Karpas-422 (cell line): ENCODE measurements at places on chromosomes 7 and 10. TPM values are rescaled to one million over a fixed set of nuclear protein-coding genes. Genes with fewer than 3 reads are reported as not detected.

DNA sequence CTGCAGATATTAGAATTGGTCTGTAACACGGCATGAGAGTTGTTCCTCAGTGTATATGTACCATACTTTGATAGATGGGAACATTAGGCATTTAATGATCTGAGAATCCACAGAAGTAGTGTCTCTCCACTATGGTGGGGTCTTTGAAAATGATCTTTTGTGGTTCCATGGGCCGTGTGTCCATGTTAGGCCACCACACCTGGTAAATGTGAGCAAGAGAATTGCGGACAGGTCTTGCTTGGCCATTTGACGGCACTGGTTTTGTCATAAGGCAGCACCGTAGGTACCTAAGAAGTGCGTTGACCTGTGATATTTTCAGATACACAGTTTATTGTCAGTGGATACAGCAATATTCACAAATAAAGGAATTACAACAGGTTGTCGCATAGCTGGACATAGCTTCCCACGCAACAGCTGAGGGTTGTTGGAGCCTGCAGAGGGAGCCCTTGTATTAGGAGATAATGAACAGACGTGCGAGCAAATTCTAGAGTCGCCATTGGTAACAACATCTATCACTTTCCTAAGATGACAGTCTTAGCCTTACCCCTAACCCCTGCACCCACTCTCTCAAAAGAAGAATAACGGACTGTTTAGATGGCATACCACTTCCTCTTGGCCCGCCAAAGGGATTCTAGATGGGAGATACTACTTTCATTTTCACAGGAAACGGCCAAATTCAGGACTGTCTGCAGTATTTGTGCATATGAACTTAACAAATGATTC, 111.4 kb downstream of the COL28A1 start:
- H3K27ac ChIP-seq = no peak overlapping the region
- peak overlapping the region; percentile 70 for H3K4me3 ChIP-seq
- H3K27me3 ChIP-seq = no peaks in the 10 kb centered on the region
- DNase-seq = peak; percentile 84
- H3K36me3 ChIP-seq = no peaks in the 10 kb centered on the region

Gene PLCE1
- not detected in 2 replicates for total RNA-seq

DNA sequence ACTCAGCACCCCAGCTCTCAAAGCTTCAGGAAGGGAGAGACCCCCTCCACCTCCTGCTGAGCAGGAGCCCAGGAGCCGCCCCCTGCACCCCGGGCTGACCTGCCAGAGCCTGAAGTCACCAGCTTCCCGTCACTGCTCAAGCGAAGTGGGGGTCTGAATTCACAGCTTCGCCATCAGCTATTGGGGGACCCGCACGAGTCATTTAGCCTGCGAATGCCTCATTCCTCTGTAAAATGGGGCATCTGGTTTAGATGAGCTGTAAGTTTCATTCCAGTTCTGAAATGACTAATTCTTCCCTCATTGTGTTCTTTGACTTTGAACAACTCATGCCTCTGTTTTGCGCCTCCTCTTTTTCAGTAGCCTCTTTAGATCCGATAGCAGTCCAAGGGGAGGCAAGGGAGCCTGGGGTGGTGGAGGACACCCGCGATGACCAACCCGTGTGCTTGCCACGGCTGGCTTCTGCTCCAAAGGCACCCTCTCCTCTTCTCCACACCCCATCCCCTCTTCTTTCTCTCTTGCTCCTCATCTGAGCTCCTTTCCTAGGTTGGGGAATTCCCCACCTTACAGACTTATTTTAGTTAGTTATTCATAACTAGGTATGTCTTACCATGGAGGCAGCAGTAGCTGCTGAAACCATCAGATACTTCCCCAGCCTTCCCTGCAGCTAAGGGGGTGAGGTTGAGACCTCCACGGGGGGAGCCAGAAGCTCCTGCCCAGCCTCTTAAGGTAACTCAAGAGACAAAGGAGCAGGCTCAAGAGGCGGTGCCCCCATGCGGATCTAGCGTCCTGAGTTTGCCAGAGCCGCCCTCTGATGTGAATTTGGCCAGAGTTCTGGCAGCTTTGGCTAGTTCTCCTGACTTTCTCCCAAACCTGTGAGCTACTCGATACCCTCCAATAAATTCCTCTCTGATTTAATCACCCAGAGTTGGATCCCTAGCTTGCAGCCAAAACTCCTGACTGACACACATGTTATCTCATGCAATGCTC, 47.7 kb downstream of the RBM17 start:
- peaks cover 13% of the 10 kb centered on the region for H3K4me1 ChIP-seq
- no peak overlapping the region for H3K27ac ChIP-seq
- no peaks in the 10 kb centered on the region for H3K36me3 ChIP-seq
- no peak for DNase-seq

- no peak overlapping the region for H3K27ac ChIP-seq
- H3K27me3 ChIP-seq = no peaks in the 10 kb centered on the region
- H3K4me3 ChIP-seq = no peak overlapping the region
- H3K36me3 ChIP-seq = no peaks in the 10 kb centered on the region
- DNase-seq = no peak
Observed at GRCh38 chr10:18759575-18759974, 100.3 kb downstream of the ARL5B start.

DNA sequence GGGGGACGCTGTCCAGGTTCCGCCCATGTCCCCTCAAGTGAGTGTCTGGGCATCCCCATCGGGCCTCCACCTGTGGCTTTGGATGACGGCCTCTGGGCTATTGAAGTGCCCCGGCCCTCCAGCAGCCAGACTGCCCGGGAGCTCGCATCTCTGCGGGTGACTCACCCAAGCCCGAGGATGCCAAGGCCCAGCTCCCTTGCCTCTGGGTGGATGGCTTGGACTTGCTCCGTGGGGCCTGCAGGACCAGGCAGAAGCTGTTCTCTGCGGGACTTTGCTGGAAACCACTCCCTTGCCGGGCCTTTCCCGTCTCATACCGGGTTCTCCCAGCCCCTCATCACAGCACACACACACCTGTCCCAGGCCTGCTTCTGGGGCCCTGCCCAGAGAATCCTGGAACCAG, 22.4 kb downstream of the DPYSL4 start:
- H3K27me3 ChIP-seq = no peaks in the 10 kb centered on the region
- no peaks in the 10 kb centered on the region for H3K36me3 ChIP-seq
- H3K27ac ChIP-seq = no peak overlapping the region
- no peak for DNase-seq

DNA sequence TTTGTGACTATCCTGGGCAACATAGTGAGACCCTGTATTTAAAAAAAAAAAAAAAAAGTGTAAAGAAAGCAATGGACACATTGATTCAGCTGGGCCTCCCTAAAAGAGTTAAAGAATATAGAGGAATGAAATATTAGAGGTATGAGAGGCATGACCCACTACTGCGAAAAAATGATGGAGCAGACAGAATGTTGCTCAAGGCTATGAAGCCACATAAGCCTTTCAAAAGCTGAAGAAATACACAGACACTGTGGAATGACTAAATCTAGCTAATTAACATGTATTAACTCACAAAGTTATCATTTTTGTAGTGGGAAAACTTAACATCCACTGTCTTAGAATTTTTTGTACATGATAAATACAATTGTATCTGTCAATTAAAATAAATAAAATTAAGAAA, 107.3 kb downstream of the HGF start:
- H3K27ac ChIP-seq = no peak overlapping the region
- no peak overlapping the region for H3K4me3 ChIP-seq
- no peaks in the 10 kb centered on the region for H3K4me1 ChIP-seq
- H3K27me3 ChIP-seq = no peaks in the 10 kb centered on the region

Gene FRMPD2
- total RNA-seq = not detected in 2 replicates

DNA sequence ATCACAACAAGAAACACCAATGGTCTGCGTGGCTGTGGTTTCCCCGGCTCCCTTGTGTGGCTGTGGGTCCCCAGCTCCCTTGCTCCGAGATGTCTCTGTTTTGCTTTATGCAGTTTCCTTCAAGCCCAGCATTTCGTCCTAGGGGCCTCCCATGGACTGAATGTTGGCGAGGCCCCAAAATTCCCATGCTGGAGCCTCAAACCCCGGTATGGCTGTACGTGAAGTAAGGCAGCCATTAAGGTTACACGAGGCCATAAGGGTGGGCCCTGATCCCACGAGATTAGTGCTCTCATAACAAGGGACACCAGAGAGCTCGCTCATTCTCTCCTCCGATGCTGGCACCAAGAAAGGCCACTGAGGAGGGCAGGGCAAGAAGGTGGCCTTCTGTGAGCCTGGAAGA, 44.6 kb downstream of the INSIG1 start:
- H3K4me1 ChIP-seq = peaks cover 6% of the 10 kb centered on the region
- no peak overlapping the region for H3K4me3 ChIP-seq
- DNase-seq = no peak
- no peaks in the 10 kb centered on the region for H3K27me3 ChIP-seq
- H3K27ac ChIP-seq = no peak overlapping the region
- H3K36me3 ChIP-seq = no peaks in the 10 kb centered on the region
